ENCODE measurements at places on chromosomes 1 and 21.

- DNase-seq, result peak; percentile 52
Observed at GRCh38 chr1:42305639-42306038, 29.4 kb downstream of the FOXJ3 start.

DNA sequence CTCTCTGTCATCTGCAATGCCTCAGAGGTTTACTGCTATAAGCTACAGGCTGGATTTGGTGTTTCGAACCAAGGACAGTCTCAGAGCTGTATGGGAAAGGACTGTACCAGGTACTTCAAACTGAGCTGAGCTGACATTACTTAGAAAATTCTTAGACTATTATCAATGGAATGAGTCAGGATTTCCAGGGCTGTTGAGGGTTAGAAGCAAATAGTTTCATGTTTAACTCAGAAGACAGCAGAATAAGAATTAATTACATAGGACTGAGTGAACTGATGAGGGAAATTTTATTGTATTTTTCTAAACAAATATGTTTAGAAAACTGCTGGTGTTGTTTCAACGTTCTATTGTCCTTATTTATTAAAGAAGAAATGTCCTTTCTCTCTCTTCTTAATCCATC is 74.3 kb upstream of the CAPZB start:
- DNase-seq, result peak; percentile 93

DNA sequence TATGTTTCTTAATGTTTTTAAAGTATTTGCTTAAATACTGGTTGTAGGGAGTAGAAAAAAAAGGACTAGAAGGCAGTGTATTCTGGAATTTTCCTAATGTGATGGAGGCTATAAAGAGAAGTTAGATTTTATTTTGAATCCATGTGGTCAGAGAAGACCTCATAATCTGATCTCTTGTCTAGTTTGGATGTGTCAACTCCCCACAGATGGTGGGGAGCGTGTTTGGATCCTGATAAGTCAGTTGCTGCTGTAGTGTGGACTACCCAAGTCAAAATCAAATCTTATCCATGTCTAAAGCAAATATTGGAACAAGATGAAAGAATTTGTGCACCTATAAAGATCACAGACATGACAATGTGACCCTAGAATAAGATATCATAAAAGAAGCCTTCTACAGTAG is 918.0 kb downstream of the LTN1 start:
- no peak for DNase-seq

GRCh38 chr21:42865776-42866160 is 13.6 kb downstream of the WDR4 start:
- DNase-seq, result no peak

DNA sequence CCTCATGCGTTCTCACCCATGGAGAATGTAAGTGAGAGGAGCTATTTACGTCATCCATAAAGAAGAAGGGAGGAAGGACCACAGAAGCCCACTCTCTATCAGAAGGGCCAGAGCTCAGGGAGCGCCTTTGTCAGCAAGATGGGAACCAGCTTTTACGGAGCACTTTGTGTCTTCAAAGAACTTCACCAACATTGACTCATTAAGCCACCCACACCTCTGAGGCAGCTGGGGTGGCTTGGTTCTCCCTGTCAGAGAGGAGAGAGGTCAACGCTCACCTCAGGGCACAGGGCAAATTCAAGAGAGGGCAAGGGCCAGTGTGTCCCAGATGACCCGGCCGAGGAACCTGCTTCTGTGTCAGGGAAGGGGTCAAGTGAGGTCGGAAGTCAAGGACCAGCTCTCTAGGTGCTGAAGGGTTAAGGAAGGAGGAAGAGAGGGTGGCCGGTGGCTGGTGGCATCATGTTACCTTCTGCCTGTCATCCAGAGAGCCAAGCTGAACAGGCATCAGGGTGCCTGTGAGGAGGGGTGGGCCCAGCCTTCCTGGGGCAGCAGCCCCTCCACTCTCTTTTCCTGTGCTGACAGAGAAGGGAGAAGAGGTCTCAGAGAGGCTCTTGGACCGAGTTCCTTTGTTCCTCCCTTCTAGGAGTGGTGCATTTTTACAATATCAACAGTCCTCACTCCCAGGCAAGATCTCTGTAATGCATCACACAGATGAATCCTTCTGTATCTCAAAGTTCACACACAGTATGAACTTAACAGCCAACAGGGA is 109.0 kb downstream of the ETS2 start:
- DNase-seq, result peak; percentile 50

DNA sequence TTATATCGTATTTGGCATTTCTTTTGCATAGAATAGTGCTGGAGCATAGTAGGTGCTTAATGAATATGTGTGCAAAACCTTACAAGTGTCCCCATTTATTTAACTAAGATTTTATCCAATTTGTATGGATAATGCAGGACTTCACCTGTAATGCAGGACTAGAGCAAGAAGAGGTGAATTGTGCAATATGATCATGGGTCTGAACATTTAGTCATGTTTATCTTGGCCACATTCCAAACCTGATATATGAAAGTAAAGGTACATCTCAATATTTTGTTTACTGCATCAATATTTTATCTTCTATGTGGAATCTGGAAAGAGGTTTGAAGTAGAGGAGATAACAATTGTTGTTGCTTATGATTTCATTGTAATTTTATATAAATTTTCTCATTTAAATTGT is 1626.7 kb upstream of the B3GALT2 start:
- no peak for DNase-seq

DNA sequence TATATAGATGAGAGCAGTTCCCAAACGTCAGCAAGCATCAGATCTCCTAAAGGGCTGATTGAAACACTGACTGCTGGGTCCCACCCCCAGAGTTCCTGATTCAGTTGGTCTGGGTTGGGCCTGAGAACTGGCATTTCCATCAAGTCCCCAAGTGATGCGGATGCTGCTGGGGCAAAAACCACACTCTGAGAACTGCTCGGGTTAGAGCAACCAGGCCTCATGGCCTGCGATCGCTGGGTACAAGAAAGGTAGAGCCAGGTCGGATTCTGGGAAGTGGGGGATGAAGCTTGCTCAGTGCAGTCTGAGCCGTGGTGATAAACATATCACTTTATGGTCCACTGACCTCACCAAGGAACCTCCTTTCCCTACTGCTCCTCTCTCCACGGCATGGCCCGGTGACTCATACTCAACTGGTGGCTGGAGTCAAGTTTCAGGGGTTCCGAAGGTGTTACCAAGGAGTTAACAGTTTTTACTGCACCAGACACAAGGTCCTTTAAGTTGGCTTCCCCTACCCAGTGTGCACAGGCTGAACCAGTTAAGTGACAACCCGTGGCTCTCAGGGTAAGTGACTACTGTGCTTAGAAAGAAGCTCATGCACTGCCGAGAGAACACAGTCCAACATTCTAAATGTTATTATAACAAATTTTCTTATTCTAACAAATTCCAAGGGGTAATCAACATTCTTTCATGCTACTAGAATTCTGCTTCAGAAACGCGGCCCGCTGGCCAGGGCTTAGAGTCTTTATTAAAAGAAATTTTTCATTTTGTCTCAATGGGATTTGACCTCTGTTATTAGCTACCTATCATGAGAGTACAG is 153.5 kb downstream of the TGFBR3 start:
- peak; percentile 90 for DNase-seq

GRCh38 chr1:94693029-94693428 is 127.1 kb upstream of the SLC44A3 start:
- no peak for DNase-seq

GRCh38 chr1:117638759-117639158 is 32.9 kb downstream of the TENT5C start:
- DNase-seq, result no peak

DNA sequence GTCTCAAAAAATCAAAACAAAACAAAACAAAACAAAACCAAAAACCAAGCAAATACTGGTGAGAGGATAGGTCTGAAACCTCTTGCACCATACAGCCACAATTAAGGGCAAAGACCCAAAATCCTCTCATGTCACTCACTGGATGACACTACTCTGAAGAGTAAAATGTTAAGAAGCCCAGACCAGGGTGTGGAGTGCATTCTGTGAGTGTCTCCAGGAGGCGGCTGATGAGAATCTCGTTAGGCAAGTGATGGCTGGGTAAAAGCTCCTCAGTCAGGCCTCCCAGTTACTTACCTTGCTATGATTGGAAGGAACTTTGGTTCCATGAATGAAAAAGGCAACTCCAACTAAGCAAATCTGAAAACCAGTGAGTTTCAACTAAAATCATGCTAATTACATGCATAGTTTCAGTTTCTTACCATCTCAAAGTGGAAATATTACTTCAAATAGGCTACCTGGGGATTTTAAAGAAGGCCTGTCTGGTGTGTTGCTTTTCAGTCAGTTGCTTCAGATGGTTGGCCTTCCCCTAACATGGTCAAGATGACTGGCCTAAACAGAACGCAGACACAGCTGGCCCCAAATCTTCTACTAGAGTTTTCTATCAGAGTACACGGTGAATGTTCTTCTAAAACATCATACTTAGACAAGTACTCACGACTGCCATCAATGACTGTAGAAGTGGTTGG is 95.1 kb downstream of the KIAA0319L start:
- no peak for DNase-seq

- peak; percentile 36 for DNase-seq
Observed at GRCh38 chr1:110308247-110308646, 30.9 kb upstream of the RBM15 start.

DNA sequence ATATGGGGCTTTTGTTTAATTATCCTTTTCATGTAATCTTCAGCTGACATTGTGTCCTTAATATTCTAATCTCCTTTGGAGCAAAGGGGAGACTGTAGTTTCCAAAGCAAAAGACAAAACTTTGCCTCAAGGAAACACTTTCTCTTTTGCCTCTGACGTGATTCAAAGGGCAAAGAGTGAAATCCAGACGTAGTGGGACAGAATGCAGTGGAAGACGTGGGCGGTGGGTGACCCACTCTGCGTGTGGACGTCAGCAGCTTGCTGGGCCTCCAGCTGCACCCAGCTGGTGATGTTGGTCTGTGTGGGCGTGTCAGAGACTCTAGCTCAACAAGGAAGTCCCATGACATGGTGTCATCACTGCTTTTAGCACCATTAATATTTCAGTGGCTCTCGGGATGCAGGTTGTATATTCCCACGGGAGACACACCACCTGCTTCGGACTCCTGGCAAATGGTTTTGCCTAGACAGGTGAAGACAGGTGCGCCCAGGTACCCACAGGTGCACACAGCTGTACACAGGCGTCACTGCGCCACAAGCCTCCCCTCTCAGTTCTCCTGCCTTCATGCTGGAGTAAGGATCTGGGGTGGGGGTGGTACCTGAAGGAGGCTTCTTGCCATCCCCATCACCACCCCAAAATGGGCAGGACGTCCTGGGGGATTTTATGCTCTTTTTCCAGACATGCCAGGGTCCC is 292.1 kb upstream of the VAMP3 start:
- DNase-seq, result peak; percentile 97

DNA sequence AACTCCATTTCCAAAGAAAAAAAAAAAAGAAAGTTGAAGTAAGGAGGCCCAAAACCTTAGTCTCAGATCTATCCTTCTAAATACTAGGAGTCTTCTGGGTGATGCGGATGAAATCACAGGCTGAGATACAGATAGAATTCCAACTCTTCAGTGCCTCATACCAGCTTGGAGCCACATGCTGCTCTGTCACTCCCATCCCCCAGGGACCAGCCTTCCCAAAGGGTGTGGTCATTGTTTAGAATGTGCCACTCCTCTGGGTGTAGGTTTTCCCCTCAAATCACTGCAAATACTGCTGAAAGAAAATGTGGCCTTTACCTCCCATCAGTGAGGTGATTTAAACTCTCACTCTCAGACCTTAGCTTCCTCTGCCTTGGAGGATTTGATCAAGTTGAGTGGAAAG is 112.9 kb downstream of the CDC7 start:
- DNase-seq, result no peak

DNA sequence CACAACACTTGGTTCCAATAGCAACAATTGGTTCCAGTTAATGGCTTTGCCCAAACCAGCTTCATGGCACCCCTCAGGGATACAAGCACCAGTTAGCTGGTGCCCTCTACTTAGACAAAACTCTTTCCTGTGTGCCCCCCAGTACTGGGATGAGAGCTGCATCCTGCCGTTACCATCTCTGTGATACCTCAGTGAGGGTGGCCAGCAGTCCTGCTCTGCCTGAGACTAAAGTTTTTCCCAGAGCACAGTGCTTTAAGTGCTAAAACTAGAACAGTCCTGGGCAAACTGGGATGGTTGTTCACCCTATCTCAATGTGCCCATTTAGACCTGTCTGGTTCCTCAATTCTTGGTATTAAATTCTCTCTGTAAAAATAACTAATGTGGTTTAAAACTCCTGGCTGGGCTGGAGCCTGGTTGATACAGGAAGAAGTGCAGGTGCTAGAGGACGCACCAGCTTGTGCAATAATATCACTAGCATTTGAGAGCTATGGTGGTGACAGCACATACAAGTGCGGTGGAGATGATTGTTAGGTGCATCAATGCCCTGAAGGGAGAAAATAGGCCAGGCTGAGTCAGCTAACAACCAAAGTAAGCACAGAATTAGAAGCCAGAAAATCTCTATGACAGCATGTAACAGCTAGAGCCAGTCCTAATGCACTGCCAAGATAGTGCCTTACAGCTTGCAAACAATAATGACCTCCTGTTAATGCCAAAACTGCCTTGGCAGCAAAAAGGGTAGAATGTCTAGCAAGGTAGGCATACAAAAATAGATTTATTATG is 179.8 kb upstream of the GALNT2 start:
- DNase-seq, result peak; percentile 10

DNA sequence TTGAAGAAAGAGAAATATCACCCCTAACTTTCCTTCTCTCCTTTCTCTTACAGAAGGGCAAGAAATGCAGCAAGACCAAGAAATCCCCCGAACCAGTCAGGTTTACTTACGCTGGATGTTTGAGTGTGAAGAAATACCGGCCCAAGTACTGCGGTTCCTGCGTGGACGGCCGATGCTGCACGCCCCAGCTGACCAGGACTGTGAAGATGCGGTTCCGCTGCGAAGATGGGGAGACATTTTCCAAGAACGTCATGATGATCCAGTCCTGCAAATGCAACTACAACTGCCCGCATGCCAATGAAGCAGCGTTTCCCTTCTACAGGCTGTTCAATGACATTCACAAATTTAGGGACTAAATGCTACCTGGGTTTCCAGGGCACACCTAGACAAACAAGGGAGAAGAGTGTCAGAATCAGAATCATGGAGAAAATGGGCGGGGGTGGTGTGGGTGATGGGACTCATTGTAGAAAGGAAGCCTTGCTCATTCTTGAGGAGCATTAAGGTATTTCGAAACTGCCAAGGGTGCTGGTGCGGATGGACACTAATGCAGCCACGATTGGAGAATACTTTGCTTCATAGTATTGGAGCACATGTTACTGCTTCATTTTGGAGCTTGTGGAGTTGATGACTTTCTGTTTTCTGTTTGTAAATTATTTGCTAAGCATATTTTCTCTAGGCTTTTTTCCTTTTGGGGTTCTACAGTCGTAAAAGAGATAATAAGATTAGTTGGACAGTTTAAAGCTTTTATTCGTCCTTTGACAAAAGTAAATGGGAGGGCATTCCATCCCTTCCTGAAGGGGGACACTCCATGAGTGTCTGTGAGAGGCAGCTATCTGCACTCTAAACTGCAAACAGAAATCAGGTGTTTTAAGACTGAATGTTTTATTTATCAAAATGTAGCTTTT is 2.4 kb downstream of the CCN1 start:
- peak; percentile 56 for DNase-seq

- no peak for DNase-seq
Observed at GRCh38 chr1:6683434-6683833, 18.2 kb downstream of the DNAJC11 start.

- peak; percentile 42 for DNase-seq
Observed at GRCh38 chr1:226082959-226083301, 20.4 kb downstream of the H3-3A start.
